ENCODE measurements at places on chromosomes 6 and 20.

- no peak for DNase-seq
Measured at GRCh38 chr6:69704916-69705315, 91.9 kb downstream of the LMBRD1 start.

DNA sequence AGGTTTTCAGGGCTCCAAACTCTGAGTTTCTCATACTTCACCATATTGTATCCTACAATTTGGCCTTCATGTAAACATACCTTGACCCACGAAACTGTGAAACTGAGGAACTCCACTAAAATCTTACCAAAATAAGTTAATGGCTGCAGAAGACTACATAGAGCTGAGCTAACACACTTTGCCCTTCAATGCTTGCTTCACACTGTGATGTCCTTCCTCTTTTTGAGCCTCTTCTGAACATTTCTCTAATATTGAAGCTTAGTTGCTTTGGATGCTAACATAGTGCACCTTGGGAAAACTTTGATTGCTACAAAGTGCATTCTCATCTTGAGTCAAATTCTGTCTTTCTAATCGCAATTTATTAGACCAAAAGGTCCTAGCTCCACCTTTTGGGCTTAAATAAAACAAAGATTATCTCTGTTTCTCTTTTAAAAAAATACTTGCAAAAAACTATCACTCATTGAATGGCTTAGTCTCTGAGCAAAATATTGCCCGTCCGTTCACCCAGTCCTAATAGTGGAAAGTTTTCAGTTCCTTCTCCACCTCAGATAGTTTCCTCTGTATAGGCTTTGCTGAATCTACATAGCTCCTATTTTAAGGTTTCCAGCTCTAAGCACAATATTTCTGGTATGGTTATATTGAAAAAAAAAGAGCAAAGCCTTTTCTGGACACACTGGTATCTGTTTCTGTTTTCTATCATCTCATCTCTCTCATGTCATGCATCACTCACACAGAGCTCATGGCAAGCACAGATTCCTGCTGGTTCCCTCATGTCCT lies 494.6 kb downstream of the RFPL4B start:
- no peak for DNase-seq

DNA sequence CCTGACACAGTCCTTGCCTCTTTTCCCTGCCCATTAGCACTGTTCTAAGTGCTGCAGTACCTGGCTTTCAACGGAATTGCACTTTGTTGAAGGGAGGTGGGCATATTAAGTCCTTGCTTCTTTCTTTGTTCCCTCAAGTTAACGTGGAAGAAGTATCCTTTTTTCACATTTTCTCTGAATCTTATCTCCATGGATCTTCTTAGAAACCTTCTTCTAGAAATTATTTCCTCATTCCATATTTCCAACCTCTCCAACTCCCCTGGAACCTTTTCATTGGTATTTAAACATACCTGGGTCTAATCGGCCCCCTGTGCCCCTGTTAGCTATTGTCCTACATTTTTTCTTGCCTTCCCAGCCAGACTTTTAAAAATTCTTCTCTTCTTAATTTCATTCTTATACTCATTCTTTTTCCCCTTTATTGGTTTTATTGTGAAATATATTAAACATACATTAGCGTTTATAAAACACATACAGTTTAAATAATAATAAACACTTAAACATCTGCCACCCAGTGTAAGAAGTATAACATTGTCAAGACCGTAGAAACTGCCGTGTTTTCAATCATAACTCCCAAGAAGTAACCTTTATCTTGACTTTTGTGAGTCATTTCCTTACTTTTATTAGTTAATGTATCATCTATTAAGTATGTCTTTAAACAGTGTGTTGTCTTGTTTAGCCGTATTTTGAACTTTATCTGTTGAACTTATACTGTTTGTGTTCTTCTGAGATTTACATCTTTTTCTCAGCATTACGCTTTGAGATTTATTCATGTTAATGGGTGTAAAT lies 118.2 kb downstream of the CDKAL1 start:
- no peak for DNase-seq

GRCh38 chr20:10472871-10473270 lies 37.8 kb downstream of the SLX4IP start:
- no peak for DNase-seq

- no peak for DNase-seq
Measured at GRCh38 chr6:79073888-79074287, 4.2 kb downstream of the PHIP start.

DNA sequence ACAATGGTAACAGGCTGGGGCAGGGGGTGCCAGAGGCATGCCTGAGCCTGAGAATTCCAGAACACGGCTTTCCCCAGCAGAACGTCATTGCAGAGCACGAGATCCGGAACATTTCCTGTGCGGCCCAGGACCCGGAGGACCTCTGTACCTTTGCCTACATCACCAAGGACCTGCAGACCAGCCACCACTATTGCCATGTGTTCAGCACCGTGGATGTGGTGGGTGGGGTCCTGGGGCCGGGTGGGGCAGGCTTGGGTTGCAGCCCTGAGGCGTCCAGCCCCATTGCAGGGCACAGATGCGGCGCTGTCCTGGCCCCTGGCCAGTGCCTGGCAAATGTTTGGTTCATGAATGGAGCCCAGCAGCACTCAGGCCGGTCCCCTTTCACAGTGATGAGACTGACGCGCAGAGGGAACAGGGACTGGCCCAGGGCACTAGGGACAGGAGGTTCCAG lies 57.1 kb downstream of the TCP11 start:
- DNase-seq = no peak

- DNase-seq = no peak
Measured at GRCh38 chr6:20665290-20665689, 131.0 kb downstream of the CDKAL1 start.

GRCh38 chr20:17992224-17992637 lies 23.4 kb downstream of the MGME1 start:
- DNase-seq = no peak

GRCh38 chr20:24732076-24732475 lies 217.0 kb upstream of the CST7 start:
- no peak for DNase-seq

Measured in nucleus accumbens (tissue), 56 donors.